Stimulated activated CD4-positive, alpha-beta T cell treated with anti-CD3 and anti-CD28 coated beads, Interleukin-1b, Interleukin-23, amount 100 ng/mL, for 4 hours (primary cell): ENCODE measurements at places on chromosomes 1 and 21.

DNA sequence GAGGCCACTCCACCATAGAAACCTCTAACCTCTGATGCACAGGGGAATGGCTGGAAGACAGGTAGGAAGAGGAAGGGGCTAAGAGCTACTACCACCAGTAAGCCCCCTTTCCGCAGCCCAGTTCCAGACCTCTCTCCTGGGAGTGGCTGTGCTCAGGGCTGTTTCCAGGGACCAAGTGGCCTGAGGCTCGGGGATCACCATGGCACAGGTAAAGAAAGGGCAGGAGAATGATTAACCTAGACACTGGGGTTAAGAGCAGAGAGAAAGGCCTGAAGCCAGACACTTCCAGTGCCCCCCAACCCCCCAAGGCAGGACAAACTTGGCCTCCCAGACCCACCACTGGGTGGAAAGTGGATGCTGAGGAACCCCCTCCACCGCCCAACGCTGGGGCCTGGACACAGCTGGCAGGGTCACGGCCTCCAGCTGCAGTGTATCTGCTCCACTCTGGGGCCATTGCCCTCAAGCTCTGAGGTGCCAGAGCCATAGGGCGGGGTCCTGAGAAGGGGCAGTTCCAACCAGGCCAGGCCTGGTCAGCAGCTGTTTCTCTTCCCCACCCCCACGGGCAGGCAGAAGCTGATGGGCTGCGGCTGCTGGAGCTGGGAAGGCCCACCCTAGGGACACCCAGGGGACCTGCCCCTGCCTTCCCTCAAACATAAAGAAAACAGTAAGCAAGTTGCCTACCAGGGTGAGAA is 2.6 kb downstream of the TAGLN2 start:
- DNase-seq: no peak

DNA sequence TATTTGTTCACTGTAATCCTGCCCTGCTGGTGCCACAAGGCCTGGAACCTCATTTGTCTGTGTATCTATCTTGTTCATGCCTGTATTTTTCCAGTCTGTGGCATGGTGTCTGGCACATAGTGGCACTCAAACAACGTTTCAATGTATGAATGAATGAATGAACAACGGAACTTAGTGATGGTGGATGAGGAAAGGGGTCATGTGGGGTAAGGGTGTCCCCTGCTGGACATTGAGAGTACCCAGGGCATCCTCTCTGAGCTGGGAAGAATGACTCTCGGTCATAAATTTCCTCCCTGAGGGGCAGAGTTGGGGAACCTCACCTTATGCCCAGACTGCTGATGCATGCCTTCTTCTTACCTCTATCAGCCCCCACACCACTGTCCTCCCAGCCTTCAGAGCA is 18.9 kb upstream of the ZNF683 start:
- DNase-seq: no peak

- DNase-seq: peak; percentile 10
Observed at GRCh38 chr1:182784556-182785171, 4.9 kb upstream of the NPL start.

DNA sequence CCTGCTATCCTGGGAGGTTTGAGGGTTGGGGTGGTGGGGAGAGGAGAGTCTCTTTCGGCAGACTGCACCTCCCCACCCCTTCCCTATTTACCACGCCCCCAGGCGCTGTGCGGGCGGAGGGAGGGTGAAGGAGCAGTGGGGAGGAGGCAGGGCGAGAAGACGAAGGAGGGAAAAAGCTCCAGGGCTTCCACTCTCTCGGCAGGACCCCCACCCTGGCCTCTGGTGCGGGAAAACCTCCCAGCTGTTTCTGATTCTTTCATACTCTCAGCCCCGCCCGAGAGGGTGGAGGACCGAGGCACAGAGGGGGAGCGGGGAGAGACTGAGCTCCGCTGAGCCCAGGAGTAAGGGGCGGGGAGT is 866 bp upstream of the WNT2B start:
- DNase-seq: peak; percentile 22

DNA sequence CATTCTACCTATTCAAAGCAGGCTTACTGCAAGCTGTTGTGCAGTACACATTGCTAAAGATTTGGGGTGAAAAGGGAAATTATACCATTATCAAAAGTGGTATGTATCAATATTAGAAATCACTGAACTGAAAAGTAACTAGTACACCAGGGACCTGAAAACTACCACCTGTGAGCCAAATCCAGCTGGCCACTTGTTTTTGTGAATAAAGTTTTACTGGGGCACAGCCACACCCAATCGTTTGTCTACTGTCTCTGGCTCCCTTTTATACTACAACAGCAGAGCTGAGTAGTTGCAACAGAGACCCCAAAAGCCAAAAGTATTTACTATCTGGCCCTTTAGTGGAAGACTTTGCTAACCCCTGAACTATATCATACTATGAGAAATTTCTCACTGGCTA is 13.8 kb upstream of the CR1L start:
- DNase-seq: no peak

- no peak for DNase-seq
Observed at GRCh38 chr1:227741166-227741870, 6.1 kb downstream of the SNAP47 start.

DNA sequence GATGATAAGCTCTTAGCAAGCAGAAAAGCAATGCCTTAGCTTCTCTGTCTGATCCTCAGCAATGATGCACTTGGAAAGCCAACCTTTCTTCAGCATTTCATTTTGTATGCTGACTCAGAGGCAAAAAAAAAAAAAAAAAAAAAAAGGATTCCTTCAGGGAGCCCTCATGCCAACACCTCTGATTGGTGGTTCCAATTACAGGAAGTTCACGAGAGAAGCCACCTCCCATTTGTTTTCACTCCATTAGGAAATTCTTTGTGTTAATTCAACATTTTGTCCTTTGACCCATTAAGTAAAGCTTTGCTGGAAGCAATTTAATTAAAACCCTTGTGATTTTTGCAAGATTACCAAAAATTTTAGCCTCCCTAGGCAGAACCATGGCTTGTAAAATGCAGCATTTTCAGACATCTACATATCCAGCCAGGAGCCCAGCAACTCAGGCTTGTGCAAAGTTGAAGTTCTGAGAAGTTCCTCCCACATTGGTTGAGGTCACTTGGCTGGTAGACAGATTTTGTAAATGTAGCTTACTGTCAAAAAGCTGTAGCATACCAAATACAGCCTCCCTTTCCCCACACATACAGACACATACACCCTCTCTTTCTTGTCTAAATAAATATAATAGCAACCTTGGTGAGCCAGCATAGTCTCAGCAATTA is 27.1 kb upstream of the VTCN1 start:
- no peak for DNase-seq

DNA sequence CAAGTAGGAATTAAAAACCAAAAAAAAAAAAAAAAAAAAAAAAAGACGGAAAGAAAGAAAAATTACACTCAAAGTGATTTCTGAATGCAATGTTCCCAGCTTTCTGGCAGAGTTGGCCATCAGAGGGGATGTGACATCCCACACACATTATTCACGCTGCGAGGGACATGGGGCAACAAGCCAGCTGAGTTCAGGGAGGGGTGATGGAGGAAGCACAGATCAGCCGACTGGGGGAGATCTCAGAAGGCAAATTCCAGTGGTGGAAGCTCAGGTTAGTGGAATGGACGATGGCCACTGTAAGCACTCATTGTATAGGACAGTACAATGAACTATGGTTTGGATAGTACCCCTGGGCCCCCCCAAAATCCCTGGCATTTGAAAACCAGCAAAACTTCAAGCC is 311.9 kb downstream of the PCP4 start:
- DNase-seq: no peak

DNA sequence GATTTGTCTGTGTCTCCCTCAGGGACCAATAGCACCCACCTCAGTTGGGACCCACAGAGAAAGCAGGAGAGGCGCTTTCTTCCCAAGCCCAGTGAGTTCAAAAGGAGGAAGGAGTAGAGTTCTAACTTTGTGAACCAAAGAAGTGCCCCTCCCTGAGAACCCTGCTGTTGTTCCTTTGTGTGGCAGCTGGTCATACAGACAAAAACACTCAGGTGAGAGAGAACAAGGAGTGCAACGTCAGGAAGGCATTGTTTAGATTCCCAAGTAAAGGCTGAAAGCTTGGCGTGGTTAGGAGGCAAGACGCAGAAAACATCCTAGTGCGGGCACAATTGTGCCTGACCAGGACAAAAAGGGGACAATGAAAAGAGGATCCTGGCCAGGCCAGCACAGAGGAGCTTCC is 654.6 kb downstream of the KIF26B start:
- DNase-seq: no peak

DNA sequence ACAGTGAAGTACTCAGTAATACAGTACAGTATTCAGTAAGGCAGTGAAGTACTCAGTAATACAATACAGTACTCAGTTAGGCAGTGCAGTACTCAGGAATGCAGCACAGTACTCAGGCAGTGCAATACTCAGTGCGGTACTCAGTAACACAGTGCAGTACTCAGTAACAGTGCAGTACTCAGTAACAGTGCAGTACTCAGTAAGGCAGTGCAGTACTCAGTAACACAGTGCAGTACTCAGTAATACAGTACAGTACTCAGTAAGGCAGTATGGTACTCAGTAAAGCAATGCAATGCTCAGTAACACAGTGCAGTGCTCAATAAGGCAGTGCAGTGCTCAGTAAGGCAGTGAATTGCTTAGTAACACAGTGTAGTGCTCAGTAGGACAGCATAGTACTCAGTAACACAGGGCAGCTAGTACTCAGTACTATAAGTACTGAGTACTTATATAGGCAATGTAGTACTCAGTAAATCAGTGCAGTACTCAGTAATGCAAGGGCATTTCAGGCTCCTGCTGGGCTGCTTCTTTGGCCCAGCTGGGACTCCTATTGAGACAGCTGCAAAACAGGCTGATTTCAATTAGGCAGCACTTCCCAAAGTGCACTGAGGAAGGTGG is 411.3 kb downstream of the DISC1 start:
- no peak for DNase-seq

GRCh38 chr1:226066415-226067078 is 4.0 kb downstream of the H3-3A start:
- DNase-seq: no peak

GRCh38 chr1:111541721-111542120 is 38.3 kb upstream of the ADORA3 start:
- DNase-seq: no peak

- DNase-seq: no peak
Observed at GRCh38 chr1:150513351-150513791, 2.2 kb upstream of the FALEC start.

DNA sequence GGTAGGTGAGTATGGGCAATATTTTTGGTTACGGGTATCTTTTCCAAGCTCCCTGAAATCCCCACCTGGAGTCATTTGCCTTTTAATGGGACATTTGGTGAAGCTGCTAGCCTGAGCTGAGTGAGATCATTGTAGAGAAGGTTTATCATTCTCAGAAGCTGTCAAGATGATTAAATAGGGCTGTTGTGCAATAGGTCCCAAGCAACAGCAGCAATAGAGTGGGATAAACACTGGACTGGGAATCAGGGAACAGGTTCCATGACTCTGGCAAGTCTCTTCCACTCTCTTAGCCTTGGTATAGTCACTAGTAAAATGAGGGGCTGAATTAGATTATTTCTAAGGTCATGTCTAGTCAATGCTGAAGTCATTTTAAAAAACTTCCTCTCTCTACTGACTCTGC is 30.3 kb upstream of the FAM78B start:
- DNase-seq: no peak

- no peak for DNase-seq
Observed at GRCh38 chr1:164836614-164837018, 277.6 kb downstream of the PBX1 start.

GRCh38 chr1:27726173-27727044 is 648 bp downstream of the FAM76A start:
- peak; percentile 28 for DNase-seq

DNA sequence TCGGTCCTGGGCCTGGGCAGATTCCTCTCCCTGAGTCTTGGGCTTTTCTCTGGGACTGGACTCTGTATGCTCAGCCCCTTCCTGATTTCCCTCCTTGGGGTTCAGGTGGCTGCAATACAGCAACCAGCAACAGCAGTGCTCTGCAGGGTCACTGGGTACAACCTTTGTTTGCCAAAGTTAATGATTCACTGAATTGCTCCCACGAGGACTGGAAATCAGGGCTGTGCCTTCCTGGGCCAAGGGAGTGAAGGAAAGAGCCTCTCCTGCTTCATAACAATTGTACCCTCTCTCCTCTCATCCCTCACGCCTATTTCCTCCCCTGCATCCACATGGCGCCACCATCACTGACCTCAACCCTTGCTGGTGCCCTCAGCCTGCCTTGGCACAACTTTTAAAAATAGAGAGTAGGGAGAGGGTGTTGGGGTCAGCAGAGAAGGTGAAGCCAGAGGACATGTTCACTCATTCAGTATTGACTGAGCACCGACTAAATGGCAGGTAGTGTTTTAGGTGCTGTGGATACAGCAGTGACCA is 52.8 kb upstream of the GOLT1A start:
- no peak for DNase-seq

GRCh38 chr1:205350691-205351141 is 6.0 kb downstream of the KLHDC8A start:
- no peak for DNase-seq

DNA sequence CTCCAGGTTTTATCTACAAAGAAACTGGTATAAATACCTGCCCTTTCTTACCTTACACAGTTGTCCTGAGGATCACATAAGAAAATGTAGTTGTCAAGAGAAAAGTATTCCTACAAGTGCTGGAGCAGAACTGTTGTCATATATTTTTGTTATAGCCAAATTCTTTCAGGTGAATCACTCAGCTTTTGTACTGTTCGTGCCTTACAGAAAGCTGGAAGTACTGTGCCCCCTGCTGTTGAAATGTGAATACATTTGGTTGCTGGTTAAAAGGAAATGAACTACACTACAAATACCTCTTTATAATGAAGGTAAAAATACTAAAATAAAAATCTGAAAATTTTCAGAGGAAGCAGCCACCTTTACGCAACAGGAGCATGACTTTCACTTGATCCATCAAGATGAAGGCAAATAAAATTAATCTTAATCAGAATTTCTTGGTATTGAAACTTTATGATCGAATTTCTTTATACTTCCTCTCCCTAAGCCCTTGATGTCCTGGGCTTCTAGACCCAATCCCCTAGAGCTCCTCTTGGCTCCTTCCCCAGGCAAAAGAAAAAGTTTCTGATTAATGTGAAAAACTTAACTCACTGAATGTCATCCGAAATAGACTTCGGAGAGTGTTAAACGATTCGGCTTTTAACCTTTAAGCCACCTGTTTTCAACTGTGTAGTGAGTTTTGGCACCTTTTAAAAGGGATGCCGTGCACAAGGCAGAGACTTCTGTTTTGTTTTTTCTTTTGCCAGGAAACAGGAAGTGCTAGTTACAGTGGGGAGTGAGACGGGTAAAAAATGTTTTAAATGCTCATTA is 12.5 kb downstream of the CHML start:
- DNase-seq: no peak

- peak; percentile 40 for DNase-seq
Observed at GRCh38 chr1:2547210-2548067, 8.7 kb upstream of the TNFRSF14 start.

- DNase-seq: no peak
Observed at GRCh38 chr21:41068496-41068895, 99.5 kb upstream of the BACE2 start.

- no peak for DNase-seq
Observed at GRCh38 chr1:31198600-31198999, 41.1 kb downstream of the NKAIN1 start.

- no peak for DNase-seq
Observed at GRCh38 chr1:165468726-165469249, 23.9 kb upstream of the RXRG start.
